Glutamatergic neuron (in vitro differentiated cells): ENCODE measurements at places on chromosomes 1 and 21.
A peak's percentile ranks its signal among the peaks of the same experiment; 100 is the strongest.

- no peak for DNase-seq
These were observed 23.0 kb upstream of the ABCD3 start for GRCh38 chr1:94395231-94395630.

DNA sequence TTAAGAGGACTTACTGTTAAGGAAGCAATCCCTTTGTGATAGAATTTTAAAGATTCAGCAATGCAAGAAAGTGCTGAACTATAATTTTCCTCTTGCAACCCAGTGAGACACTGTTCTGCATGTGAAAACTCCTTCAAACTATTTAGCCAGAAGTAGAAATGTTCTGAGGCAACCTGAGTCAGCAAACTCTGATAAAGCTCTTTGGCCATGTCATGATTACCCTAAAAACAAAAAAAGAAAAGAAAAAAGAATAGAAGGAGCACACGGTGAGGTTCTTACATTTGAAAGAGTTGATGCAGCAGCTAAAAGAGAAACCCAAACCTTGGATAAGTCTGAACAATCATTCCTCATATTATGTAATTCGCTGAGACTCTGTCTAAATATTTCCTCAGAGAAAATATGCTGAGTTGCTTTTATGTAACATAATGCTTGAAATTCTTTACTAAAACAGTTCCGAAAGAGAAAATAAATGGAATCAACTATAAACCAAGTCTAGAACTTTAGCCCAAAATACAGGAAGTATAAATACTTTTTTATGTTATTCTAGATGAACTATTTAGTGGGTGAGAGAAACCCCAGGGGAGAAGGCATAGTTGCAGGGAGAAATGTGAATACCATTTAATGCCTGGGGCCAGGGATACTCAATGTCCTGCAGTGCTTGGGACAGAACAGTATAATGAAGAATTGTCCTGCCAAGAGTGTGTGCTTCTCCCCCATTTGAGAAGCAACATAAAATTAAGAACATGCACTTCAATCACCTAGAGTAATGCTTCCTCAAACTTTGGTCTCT, 60.0 kb downstream of the INTS7 start:
- DNase-seq: no peak

DNA sequence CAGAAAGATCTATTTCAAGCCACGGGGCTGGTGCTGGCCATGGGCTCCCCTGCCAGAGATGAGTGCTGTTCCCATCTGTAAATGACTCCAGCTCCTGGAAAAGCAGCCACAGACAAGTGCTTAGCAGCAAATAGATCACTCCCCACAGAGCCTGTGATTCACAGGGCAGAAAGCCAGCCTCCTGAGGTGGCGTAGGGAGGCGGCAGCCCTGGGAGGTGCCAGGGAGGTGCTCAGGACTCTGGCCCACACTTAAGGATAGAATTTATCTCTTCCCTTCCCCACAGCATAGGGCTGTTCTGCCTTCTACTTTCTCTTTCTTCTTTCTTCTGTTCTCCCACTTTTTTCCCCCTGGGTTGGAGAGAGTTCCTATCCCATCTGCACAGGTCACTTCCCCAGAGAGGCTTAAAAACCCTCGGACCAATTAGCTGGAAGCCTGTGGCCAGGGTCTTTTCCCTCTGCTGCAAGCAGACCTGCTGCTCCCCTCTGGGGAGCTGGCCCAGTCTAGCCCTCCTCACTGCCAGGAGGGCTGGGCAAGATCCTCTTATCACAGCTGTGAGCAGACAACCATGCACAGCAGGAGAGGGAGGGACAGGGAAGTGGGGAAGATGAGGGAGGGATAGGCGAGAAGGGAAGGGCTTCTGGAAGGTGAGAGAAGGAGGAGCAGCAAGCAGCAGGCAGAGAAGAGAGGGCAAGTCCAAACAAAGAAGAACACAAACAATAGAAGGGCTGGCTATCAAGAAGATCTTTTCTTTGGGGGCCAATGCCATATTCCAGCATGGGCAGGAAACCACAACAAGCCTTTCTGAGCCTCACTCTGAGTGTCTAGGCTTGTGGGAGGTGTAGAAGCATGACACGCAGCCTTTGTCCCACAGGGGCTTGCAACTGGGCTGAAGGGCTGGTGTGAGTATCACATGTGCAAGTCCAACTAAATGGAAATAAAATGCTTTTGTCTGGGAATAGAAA, 41.0 kb downstream of the KCND3 start:
- peak; percentile 42 for DNase-seq

DNA sequence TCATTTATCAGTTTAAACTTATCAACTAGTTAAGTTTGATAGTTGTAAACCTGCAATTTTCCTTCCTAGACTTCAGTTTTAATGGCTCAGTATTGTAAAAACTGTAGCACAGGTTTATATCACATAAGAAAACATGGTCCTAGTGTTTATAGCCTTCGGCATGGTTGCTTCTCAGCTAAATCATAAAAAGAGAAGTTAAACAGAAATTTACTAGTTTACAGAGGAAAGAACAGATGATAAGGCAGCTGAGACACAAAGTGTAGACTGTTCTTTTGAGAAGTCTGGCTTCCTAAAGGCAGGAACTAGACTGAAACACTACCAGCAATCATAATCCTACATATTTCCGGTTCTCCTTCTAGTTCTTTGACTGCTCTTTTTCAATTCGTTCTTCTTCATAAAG, 39.8 kb downstream of the WNT2B start:
- DNase-seq: no peak
